BJ (cell line): ENCODE measurements at places on chromosomes 1 and 21.

DNA sequence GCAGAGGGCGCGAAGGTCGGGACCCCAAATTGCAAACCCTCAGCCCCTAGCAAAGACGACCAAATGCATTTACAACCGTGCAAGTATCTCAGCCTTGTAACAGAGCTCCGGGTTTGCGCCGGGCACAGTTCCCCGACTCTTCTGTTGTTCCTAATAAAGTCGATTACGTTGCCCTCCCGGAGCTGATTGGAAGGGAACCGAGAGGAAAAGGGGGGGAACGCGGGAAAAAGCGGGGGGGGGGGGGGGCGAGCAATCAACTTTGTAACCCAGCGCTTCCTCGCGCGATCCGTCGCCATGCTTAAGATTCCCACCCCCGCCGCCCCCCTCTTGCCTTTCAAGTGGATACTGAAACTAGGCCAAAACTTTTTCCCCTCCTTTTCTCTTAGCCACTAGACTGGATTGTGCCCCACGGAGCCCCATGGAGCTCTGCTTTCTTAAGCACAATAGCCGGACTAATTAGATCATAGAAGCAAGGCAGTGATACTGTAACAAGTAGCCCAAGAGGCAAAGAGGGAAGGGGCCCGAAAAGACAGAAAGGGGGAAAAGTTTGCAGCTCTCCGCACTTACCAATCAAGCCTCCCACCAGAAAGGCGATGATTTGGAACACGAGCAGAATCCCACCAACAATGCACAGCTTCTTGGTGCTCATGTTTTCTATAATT is 565 bp downstream of the WLS start:
- no peak for DNase-seq

DNA sequence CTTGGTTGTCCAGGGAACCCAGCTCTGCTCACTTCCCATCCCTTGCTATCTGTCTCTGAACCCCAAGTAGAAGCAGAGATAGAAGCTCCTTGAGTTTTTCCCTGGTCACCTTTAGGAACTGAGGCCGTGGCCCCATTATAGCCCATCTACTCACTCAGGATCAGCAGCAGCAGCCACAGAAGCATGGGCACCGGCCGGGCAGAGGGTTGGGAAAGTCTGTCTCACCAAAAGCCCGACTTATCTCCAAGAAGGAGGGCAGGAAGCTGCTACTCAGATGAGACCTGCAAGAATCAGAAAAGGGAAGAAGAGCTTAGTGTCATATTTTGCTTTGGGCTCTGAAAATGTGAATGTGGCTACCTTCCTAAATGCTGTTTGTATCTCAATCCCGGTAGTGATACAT is 264 bp downstream of the FCRL3 start:
- DNase-seq, result no peak

GRCh38 chr1:35808450-35809113 is 766 bp downstream of the AGO4 start:
- DNase-seq, result no peak

DNA sequence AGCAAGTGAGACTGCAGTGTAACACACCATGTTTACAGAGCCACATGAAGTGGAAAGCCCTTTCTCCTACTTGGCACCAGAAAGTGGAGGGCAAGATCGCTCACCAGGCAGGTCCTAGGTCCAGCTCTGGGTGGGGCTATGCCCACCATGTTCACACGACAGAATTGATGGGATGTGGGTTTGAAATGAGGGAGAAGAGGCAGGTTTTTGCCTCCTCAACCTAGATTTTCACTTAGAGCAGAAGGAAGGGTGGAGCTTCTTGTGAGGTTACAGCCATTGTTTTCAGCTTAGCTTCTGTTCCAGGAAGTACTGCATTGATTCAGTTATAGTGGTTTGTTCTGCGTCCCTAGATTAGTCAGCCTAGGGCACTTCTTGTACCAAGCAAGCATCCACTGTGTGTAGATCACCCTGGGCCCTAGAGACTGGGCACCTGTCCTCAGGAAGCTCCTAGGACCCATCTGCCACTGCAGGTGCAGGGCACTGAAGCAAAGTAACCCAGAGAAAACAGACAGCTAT is 2.3 kb downstream of the CD53 start:
- DNase-seq, result no peak

DNA sequence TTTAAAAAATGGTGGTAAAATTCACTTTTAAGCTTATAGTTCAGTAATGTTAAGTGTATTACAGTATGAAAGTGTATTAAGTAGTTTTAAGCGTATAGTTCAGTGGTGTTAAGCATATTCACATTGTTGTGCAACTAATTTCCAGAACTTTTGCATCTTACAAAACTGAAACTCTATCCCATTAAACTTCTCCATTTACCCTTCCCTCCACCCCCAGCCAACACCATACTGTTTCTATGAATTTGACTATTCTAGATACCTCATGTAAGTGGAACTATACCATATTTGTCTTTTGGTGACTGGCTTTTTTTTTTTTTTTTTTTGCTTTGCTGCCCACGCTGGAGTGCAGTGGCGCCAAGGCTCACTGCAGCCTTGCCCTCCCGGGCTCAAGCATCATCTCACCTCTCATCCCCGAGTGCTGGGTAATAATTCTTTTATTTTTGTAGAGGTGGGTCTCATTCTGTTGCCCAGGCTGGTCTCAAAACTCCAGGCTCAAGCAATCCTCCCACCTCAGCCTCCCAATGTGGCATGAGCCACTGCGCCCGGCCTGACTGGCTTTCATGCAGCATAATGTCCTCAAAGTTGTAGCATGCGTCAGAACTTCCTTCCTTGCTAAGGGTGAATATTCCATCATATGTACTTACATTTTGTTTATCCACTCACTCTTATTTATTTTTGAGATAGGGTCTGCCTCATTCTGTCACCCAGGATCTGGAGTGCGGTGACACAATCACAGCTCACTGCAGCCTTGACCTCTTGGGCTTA is 45.1 kb upstream of the BMP8B start:
- DNase-seq, result no peak

DNA sequence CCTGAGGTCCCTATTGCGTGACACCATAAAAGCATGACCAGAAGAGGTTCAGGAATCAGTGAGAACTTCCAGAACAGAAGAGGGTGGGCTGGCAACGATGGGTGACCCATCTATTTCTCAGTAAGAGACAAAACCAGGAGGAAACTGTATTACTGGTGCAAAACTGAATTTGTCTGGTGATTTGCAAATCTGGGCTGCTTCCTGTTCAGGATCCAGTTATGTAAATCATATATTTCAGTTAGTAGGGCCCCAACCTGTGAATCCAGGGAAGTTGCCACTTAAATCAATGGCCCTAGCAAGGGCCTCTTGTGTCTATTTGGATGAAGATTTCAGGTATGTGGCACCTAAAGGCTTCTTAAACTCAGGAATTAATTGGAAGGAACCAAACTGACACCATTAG is 23.1 kb upstream of the SMAP2 start:
- DNase-seq, result no peak
